ENCODE measurements at places on chromosomes 1 and 21.

GRCh38 chr21:35502821-35503220 is 453.7 kb upstream of the RUNX1 start:
- DNase-seq = no peak

GRCh38 chr1:67713057-67713846 is 28.3 kb downstream of the GADD45A start:
- DNase-seq = no peak

DNA sequence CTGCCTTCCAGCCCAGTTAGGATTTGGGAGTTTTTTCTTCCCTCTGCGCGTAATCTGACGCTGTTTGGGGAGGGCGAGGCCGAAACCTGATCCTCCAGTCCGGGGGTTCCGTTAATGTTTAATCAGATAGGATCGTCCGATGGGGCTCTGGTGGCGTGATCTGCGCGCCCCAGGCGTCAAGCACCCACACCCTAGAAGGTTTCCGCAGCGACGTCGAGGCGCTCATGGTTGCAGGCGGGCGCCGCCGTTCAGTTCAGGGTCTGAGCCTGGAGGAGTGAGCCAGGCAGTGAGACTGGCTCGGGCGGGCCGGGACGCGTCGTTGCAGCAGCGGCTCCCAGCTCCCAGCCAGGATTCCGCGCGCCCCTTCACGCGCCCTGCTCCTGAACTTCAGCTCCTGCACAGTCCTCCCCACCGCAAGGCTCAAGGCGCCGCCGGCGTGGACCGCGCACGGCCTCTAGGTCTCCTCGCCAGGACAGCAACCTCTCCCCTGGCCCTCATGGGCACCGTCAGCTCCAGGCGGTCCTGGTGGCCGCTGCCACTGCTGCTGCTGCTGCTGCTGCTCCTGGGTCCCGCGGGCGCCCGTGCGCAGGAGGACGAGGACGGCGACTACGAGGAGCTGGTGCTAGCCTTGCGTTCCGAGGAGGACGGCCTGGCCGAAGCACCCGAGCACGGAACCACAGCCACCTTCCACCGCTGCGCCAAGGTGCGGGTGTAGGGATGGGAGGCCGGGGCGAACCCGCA is at the start of gene PCSK9:
TSS of gene PCSK9 (plus strand) at position 207 of the 741 bp plus-strand sequence. CDS start at position 497, 290 bp downstream.
- DNase-seq = no peak

GRCh38 chr1:154478639-154479038 is 23.4 kb upstream of the TDRD10 start:
- peak; percentile 49 for DNase-seq

DNA sequence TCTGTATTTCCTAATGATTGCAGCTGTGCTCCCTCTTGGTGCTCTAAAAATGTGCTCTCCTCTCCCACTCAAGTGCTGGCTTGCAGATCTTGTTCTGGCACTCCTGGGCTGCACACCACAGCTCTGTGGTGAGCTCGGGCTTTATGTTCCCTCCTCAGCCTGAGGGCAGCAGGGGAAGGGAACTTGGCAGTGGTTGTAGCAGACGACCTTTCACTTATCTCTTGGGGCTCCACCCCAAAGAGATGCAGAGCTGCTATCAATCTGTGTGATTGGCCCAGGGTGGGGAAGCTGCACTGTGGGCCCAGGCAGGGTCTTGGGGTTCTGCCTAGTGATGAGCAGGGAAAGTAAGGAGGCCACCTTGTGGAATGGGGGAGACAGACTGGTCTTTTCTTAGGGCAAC is 143.5 kb upstream of the GORAB start:
- no peak for DNase-seq

DNA sequence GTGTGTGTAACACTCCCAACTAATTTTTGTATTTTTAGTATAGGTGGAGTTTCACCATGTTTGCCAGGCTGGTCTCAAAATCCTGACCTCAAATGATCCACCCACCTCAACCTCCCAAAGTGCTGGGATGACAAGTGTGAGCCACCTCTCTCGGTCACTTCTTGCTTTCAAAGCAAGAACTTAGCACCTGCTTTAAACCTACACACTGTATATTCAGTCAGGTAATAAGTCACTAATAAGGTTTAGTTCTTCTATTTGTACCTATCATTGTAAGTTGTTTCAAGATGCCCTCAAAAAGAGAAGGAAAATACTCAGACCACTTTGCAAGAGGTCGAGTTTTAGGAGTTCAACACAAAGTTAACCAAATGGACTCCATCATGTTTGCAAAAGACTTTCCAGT is 431.3 kb downstream of the MRPL39 start:
- DNase-seq = no peak

DNA sequence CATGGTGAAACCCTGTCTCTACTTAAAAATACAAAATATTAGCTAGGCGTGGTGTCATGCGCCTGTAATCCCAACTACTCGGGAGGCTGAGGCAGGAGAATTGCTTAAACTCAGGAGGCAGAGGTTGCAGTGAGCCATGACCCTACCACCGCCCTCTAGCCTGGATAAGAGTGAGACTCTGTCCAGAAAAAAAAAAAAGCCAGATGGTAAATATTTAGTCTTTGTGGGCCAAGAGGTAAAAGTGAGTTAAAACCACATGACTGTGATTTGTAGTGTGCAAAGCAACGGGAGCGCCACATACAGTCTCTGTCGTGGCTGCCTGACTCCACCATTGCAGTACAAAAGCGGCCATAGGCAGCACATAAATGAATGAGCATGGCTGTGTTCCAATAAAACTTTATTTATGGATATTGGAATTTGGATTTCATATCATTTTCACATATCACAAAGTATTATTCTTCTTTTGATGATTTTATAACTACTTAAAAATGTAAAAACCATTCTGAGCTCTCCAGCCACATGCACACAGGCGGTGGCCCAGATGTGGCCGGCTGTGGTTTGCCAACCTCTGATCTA is 51.8 kb upstream of the CASZ1 start:
- no peak for DNase-seq

GRCh38 chr1:244451539-244451950 is at the start of gene ADSS2:
ADSS2 (minus strand) TSS chr1:244451909; CDS start chr1:244451817, 92 bp downstream.
- DNase-seq = no peak

DNA sequence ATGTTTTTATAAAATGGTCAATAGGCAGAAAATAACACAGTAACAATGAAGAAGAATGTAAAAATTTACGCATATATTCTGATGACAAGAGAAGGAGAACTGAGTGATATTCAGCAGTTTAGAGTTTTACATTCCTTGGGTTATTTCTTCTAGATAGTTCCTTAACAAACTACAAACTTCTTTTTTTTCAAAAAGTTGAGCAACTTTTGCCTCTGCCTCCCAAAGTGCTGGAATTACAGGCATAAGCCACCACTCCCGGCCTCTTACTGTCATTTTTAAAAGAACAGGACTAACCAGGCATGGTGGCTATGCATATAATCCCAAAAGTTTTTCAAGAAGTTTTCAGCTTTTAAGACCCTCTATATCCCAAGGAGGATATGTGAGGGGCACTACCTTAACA is 32.9 kb downstream of the ARNT start:
- no peak for DNase-seq

DNA sequence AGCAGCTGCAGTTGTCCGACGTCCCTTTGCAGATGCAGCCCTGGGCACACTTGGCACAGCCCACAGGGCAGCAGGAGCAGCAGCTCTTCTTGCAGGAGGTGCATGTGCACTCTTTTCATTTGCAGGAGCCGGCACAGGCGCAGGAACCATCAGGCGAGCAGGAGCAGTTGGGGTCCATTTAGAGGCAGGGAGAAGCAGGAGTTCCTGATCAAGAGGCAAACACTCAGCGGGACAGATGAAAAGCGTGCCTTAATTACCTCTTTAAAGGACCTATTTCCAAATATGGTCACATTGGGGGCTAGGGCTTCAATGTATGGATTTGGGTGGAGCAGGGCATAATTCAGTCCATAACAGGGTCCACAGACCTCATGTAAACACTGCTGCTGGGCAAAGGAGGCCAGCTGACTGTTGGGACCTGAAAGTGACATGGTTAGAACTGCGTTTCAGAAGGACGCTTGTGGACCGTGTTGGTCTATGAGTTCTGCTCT is 4.3 kb upstream of the CPLANE2 start:
- no peak for DNase-seq

- DNase-seq = no peak
Observed at GRCh38 chr21:33008333-33009051, 17.2 kb upstream of the OLIG2 start.

DNA sequence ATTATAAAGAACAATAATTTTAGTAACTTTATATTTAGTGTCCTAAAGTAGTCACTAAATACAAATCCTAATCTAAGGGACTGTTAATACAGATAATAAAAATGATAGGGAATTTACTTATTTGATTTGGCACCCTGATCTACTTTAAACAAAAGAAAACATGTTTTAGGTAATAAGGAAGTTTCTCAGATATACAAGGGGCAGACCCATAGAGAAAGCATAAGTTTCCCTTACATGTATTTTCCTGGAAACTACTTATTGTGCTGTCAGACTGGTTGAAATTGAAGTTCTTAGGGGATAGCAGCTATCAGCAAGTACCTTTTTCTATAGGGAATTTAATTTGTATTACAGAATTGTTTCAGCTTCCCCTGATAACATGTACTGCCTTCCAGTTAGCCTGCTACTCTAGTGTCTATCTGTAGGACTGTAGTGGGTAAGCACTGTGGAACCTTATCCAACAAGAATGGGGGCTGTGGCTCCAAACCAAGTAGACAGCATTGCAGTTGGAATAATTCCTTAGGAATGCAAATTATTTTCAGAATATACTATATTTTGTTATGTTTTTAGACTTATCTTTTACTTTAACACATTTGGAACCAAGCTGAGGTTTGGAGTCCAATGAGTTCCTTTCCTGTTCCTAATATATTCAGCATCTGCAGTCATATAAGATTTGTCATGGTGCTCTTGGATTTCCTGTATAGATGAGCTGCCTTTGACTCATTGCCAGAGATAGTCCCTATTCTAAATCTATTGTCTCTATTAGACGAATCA is 14.7 kb downstream of the MSH4 start:
- DNase-seq = no peak

DNA sequence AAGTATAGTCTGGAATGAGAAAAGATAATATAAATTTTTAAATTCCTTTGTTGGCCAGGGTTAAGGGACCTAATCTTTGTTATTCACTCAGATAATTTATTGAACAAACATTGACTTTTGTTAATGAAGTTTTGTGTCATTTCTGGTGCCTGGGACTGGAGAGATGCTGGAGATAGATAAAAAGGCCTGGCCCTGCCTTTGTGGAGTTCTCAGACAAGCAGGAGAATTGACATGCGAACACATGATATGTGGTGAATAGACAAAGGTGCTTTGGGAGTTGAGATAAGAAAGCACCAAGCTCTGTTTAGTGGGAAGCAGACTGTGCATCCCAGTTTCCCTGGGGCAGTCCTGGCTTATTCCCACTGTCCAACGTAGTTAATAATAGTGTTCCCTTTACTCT is 8.5 kb downstream of the C1orf21 start:
- no peak for DNase-seq

GRCh38 chr1:115289940-115290339 is 48.1 kb downstream of the NGF start:
- DNase-seq = no peak

DNA sequence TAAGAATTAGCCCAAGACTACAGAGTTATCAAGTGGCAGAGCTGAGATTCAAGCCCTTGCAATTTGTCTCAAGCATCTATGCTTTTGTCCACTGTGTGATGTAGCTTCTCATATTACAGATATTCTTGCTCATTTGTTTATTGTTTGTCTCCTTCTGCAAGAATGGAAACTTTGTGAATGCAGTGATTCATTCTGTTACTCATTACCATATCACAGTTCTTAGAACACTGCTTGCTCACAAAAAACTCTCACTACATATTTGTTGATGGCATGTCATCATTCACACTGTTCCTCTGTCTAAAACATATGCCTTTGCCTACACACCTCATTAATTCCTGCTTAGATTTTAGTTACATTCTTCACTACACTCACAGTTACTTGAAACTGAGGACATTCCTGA is 1198.9 kb downstream of the PLA2G4A start:
- DNase-seq = no peak

DNA sequence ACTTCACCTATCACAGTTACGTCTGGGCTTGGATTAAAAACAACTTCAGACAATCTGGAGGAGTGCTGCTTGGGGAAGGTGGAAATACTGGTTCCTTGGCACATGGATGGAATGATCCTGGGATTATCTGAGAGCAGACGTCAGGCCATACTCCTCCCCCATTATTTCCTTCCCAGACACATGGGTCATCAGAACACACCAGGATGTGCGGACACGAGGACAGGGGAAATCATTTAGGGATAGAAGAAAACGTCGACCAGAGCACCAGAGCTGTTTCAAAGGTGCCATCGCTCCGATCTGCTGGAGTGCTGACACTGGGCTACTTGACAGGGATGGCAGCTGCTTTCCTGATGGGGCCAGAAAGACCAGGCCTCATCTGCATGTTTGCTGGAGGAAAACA is 31.8 kb upstream of the ANGPTL7 start:
- no peak for DNase-seq

DNA sequence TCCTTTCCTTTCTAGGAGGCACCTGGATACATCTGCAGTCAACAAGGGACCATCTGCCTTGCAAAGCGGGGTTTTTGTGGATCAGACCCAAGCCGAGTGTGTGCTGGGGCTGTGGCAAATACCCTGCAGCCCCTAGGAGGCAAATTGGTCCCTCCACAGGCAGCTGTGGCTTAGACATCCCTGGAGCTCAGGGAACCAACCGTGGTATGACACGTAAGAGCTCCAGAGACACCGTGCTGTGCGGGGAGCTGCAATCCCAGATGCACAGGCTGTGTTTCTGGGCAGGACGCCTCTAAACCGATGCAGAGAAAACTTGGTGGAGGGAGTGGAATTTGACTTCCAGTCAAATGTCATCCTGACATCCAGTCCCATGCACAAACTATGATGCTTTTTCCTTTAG is 141.5 kb downstream of the KAZN start:
- no peak for DNase-seq

DNA sequence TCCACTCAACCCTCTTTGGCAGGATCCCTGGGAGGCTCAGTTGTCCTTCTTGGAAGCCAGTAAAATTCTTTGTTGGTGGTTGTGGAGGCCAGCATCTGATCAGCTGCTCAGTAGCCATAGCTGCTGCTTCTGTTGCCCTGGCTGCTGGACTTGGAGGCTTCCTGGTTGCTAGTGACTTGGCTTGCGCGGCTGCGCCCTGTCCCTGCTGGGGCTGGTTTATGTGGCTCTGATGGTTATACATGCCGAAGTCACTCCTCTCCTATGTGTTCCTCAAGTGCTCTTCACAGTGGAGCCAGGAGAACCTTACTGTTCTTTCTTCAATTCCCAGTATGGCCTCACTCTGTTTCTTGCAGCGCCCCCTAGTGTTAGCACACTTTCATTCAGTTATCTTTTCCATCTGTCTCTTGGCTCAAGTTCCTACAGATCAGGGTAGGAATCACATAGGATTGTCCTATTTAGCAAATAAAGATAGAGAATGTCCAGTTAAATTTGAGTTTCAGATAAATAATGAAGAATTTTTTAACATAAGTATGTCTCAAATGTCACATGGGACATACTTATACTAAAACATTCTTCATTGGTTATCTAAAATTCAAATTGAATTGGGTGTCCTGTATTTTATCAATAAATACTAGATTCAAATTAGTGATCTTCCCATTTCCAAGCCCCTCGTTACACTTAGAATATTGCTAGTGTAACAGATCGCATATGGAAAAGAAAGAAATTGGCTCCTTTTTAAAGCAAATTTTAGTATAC is 176.5 kb downstream of the TGFB2 start:
- no peak for DNase-seq
